ENCODE measurements at places on chromosomes 6 and 20. TPM values are rescaled to one million over a fixed set of nuclear protein-coding genes. Genes with fewer than 3 reads are reported as not detected.

KCNK16 gene
- not detected for total RNA-seq

POU5F1 gene
- not detected for total RNA-seq

C6orf58 gene
- not detected for total RNA-seq

CASS4 gene
- total RNA-seq: 0.10 TPM

HNF4A gene
- not detected for total RNA-seq

GPX5 gene
- not detected for total RNA-seq

RGS19 gene
- 15.7 TPM for total RNA-seq

PHACTR1 gene
- 2.5 TPM for total RNA-seq

CST5 gene
- total RNA-seq: not detected

APOM gene
- total RNA-seq: 0.85 TPM

EYA4 gene
- total RNA-seq: 1.7 TPM

SLC16A10 gene
- total RNA-seq: not detected

MAPK14 gene
- total RNA-seq: 41.1 TPM

DZANK1 gene
- total RNA-seq: 1.5 TPM

OPRL1 gene
- 3.5 TPM for total RNA-seq

DNA sequence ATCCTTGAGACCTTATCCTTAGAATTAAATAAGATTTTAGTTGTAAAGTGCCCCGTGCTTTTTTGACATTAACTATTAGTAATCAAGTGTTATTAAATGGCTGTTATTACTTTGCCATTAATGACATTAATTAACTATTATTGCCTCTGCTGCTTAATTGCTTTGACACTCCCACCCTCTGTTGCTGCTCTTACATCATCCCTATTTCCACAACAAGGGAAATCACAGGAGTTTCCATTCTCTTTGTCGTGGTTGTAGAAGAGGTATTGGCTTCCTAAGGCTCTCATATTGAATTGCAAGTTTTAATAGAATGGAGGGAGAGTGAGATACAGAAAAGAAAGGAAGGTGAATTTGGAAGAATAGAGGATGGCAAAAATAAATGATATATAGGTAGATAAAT lies 545.8 kb downstream of the MMUT start:
- DNase-seq: no peak

- DNase-seq: no peak
Observed at GRCh38 chr6:130743175-130743574, 84.0 kb upstream of the SMLR1 start.

- no peak for DNase-seq
Observed at GRCh38 chr20:22003680-22004079, 298.2 kb downstream of the PAX1 start.

DNA sequence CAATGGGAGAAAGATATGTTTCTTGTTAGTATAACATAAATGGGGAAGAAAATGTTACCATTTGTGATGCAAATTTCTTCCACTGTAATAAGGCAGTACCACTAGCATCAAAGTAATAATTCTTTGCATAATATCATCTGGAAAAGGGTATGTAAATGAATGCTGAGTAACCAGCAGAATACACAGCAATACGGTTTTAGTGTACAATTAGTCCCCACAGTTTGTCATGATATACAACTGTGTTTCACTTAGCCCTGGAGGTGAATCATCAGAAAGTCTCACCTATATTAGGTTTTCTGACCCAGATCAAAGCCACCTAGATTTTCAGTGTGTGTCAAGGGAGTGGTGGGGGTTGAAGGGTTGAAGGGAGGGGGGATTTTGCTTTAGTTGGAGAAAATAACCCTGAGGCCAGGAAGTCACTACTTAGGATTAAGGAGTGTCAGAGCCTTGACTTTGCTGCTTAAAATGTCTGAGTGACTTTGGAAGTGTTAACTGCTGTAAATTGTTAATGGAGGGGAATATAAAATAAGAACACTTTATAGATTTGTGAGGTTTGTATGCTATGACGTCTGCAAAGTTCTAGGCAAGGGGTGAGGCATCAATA lies 8.6 kb upstream of the MEI4 start:
- no peak for DNase-seq

GRCh38 chr20:61951695-61952533 lies 113.8 kb downstream of the TAF4 start:
- DNase-seq: peak; percentile 87

GRCh38 chr6:117613920-117614560 lies 11.7 kb upstream of the GOPC start:
- no peak for DNase-seq

- DNase-seq: no peak
Observed at GRCh38 chr6:53302678-53303360, 45.9 kb downstream of the ELOVL5 start.

DNA sequence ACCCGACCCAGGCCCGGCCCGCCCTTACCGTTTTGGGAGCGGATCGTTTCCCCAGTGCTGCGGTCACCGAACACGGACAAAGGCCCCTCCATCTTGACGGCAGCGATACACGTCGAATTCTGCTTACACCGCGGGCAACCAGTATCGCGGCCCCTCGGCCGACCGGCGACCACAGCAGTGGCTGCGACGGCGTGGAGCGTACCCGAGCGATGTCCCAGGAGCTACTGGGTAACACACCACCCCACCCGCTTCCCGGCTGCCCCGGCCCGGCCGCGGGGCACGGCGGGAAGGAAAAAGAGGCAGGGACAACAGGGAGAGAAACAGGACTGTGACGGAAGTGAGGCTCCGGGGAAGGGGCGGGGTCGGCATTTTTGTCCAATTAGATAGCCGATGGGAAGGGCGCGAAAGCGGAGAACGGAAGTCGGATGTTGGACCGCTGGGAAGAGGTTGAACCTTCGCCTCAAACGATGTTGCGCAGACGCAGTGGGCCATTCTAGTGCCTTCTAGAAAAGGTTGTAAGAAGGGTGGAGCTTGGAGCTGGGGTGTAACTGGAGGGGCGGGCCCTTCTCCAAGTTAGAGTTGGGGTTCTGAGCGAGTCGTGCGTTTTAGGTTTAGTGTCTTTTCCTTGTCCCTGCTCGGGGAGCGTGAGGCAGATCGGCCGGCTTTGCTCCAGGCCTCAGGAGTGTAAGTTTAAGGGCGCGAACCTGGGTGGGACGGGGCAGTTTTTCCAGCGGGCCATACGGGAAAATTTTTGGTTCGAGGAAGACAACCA lies at the start of gene TCP1:
Gene TCP1 (minus strand): TSS at position 226 of the 772 bp plus-strand sequence. CDS start 134 bp downstream, at position 92.
- peak; percentile 100 for DNase-seq

GRCh38 chr6:101086473-101086872 lies 205.3 kb upstream of the ASCC3 start:
- DNase-seq: no peak

- DNase-seq: no peak
Observed at GRCh38 chr6:93164781-93165180, 254.6 kb downstream of the EPHA7 start.

DNA sequence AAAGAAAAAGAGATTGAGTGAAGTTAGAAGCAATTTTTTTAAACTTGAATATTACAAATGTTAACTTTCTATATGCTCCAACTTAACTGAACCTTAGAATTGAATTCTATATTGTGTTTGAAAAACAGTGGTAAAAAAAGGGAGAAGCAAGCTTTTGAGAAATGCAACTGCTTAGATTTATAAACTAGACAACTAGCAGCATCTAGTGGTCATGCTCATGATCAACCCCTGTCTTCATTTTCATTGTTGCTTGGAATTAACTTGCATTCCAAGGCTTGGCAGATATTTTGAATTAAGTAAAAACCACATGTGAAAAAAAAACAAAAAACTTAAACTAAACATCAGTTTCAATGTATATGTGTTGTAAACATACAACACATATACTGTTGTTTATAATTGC lies 113.1 kb downstream of the C6orf58 start:
- no peak for DNase-seq

DNA sequence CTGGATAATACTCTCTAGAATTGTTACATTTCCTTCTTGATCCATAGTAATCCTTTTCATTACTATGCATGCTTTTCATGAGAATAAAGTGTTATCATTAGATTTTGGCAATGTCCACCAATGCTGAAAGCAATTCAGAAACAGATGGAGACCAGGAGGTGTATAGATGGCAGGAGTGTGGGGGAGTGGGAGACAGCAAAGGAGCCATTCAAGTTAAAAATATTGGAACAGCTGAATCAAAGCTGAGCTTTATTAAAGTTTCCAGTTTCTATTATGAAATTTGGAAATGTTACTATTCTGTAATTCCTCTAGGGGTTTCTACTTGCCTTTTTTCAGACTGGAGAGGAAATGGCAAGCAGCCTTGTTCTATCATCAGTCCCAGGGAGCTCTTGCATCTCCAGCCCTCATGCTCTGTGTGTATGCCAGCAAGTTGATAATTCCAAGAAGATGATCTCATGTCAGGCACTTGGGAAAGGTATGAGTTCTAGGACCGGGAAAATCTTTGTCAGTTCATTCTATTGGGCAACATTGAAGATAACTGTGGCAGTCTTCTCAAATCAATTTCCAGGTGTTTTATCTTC lies 228.0 kb downstream of the CD109 start:
- DNase-seq: no peak

GRCh38 chr20:57480444-57481160 lies 44.3 kb downstream of the CTCFL start:
- no peak for DNase-seq

GRCh38 chr6:15352220-15352619 lies 106.4 kb downstream of the JARID2 start:
- no peak for DNase-seq

DNA sequence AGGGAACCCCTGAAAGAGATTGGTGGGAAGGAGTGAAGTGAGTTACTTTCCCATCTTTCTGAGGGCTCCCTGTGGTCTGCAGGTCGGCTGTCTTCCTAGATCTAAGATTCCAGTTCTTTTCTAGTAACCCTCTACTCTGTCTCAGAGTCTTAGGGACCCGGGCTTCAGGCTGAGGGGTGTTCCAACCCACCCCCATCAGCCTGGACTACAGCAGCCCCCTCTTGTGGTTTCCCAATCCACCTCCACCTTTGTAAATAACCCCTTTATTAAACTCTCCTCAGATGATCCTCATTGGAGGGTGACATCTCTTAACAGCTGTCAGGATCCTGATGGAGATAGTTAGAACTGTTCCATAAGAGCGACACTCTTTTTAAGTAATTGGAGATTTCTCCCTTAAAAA lies 300.4 kb downstream of the LRFN2 start:
- no peak for DNase-seq

DNA sequence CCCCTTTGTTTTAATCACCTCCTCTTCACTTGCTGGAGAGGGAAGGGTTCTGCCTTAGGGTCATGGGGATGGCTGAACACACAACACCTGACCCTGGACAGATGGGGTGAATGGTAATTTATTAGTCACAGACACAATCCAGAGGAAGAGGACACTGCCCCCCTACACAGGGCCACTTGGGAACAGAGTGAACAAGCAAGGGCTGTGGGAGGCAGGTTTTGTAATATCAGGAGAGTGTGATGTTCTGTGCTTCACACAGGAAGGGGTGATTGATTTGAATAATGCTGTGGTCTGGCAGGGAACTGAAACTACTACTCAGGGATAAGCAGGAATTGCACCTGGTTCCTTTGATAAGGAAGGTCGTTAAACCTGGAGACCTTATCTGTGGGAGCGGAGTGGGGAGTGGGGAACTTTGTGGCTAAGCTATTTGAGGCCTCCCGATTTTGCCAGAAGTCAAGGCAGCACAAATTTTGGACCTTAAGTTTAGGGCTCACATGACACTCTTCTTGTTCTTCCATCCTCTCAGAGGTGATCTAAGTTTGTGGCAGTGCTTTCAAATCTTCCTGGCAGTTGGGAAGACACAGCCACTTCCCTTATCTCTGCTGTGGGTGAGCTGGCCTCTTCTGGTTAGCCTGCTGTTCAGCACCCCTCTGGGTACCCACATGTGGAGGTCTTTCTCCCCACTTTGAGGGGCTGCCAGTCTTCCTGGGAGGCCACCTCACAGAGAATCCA lies 77.8 kb downstream of the CD164 start:
- DNase-seq: no peak

DNA sequence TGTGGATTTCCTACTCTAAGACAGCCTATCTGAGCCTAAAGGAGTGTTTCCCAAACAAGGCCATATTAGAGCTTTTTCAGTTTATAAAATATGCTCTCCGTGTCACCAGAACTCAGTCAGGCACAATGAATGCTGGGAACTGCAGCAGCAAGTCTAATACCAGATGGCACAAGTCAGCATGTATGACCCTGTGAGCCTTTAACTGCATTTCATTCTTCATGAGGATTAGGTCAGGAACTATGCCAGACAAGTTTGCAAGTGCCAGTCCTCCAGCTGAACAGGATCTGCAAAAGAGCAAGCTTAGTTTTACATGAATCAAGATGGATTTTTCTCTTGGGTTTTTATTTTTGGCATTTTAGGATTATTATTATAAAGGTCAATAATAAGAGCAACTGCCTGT lies 66.7 kb upstream of the SAMD5 start:
- no peak for DNase-seq

DNA sequence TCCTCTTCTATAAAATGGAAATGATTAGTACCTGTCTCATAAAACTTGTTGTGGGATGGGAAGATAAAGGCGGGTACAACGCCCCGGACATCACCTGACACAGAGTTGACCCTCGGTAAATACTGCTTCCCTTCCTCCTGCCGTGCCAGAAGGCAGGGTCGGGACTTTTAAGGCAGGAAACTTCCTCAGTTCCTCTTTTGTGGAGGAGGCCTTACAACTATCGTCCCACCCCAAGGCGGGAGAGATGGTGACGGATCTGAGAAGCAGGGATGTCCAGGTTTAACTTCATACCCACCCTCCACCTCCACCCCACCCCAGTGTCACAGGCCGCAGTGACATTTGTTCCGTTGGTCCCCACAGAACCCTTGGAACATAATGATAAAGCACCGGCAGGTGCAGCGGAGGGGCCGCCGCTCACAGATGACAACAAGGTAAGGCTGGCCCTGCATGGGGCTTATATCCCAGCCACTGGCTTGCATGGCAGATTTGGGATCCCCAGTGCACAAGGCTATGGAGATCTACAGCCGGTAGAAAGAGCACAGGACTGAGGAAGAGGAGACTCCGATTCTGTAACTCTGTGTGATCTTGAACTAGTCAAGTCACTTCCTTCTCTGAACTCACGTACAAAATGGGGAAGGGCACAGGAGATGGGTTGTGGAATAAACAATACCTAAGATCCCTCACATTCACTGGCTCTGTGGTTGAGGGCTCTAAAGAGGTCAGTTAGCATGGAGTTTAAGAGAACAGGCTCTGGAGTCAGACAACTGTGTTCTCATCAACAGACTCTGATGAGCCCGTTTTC lies 764 bp downstream of the DNTTIP1 start:
- DNase-seq: no peak

- no peak for DNase-seq
Observed at GRCh38 chr6:137097057-137097456, 52.3 kb upstream of the IL20RA start.

GRCh38 chr6:111615916-111616612 lies 10.4 kb upstream of the TRAF3IP2 start:
- no peak for DNase-seq

GRCh38 chr6:116247285-116247684 lies 6.6 kb downstream of the TSPYL4 start:
- no peak for DNase-seq
